ENCODE measurements at places on chromosomes 2 and 18.

DNA sequence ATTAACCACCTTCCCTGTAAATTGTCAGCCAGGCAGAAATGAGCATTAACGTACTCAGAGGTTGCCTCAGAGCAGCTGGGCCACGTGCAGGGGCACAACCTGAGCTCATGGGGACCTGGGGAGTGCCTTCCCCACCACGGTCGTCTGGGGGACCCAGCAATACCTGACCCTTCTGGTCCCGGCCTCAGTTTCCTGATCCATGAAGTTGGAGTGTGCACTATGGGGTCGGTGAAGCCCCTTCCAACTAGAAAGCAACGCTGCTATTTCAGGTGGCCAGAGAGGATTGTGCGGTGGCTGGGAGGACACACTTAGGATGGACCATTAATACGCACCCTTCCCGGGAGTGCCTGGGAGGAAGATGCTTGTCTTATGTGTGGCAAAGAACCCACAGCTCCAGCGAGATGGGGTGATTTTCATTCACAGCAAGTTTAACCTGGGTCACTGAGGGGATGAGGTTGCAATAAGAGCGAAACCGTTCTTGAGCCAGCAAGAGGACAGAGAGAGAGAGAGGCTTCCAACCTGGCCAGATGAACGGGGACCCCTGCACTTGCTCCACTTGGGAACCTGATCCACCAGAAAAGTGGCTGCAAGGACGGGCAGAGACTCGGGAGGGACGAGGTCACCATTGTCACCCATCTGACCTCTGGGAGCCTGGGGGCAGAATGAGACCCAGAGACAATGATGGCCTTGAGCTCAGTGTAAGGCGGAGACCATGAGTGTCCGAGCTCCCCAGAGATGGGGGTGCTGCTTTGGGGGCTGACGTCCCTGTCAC lies 36.2 kb downstream of the NGEF start:
- no peak for DNase-seq

DNA sequence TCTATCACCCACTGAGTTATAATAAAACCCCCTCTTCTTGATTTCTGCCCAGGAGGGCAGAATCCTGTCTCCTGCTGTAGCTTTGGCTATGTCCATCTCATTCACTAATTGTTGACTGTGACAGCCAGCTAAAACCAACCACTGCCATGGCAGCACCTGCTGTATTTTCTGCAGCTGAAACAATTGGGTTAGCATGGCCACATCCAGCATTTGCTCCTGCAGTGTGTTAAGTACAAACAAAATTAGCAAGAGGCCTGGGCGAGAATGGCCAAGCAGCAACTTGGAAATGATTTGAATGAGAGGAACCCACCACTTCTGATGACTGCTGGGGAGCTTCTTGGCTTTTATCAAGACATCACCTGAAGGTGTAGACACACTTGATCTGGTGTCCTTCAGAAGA lies 89.4 kb upstream of the LRRTM1 start:
- no peak for DNase-seq

- DNase-seq = no peak
Measured at GRCh38 chr2:49901202-49902065, 747.1 kb upstream of the FSHR start.

GRCh38 chr18:61435064-61435652 lies 101.9 kb downstream of the CDH20 start:
- DNase-seq = peak; percentile 19

GRCh38 chr2:109457366-109457765 lies 156.4 kb downstream of the SEPTIN10 start:
- DNase-seq = peak; percentile 7

DNA sequence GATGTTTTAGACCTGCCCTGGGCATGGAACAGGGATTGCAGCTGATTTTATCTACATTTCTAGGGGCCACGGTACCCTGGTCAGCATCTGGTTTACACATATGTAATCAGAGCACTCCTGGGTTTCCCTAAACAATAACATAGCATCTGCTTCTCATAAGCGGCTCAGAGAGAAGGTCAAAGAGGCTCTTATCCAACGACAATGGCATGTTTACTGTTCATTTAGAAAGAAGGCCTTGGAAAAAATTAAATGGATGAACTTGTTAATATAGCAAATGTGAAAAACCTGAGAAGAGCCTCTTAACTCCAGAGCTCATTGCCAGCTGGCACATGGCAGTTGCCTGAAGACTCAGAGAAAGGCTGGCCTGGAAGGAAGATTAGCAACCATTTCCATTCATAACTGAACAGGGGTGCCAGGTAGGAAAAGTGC lies 202.8 kb upstream of the THUMPD2 start:
- no peak for DNase-seq

DNA sequence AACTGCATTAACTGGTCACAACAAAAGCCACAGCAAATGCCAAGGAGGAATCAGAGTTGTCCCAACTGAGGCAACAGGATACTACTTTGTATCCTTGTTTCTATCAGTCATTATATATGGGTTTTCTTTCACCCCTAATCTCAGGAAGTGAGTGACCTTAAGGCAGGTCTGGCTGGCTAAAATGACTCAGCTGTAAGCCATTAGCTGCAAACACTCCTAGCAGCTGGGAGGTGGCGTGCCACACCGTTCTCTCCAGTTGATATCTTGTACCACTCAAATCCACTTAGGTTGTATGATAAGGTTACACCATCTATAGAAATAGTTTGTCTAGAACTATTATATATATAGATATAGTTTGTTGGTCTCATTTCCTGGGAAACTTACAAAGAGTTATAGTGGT lies 171.1 kb upstream of the MC4R start:
- no peak for DNase-seq

DNA sequence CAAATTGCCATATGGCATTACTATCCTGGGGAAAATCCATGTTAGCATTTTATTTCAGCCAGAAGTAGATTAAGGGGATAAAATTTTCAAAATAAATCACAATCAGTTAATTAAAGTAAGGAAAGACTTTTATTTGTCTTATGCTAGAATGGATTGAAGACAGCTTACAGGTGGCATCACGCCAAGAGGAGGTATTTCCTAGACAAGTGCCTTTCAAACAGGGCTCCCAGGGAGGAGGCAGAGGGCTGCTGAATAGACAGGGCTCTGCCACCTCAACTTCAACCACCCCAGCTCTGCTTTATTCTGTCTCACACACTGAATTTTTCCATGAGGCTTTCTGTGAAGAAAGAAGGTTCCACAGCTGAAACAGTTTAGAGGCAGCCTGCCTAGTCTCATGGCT lies 12.2 kb downstream of the CCDC68 start:
- no peak for DNase-seq

DNA sequence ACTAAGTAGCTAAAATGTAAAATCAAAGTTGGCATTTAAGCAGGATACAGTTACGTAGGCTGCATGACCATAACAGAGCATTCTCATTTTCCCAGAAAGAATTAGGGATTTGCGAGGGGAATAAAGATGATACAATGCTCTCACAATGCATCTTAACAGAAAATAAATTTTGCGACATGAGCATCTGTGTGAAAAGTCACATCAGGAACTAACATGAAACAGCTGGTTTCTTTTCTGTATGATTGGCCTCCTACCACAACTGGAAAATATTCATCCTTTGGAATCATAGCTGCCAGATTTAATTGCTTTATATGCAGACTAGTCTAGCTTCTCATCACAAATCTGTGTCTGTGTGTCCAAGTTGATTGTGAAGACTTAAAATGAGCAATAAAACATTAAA lies 66.0 kb downstream of the KCTD18 start:
- no peak for DNase-seq

GRCh38 chr2:104504331-104505073 lies 349.4 kb upstream of the POU3F3 start:
- DNase-seq = no peak

GRCh38 chr2:240626531-240627300 lies 1.4 kb downstream of the GPR35 start:
- DNase-seq = no peak

- DNase-seq = no peak
Measured at GRCh38 chr2:18551169-18551568, 9.3 kb downstream of the RDH14 start.

DNA sequence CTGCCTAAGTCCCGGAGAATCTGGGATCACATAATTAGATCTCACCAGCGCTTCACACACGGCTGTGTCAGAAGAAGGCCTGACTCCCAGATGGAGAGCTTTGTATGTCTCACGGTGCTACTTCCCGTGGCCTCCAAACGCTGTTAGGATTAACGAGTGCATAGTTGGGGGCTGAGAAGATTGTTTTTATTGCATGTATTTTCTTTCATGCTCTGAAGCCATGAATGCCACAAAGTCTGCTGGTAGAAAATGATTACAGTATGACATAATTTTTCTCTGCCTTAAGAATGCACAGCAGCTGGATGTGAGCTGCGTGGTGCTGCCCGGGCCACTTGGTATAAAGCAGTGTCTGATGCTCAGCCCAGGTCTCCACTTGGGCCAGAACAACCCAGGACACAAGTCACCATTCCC lies 166.5 kb downstream of the SEPTIN10 start:
- DNase-seq = peak; percentile 74

DNA sequence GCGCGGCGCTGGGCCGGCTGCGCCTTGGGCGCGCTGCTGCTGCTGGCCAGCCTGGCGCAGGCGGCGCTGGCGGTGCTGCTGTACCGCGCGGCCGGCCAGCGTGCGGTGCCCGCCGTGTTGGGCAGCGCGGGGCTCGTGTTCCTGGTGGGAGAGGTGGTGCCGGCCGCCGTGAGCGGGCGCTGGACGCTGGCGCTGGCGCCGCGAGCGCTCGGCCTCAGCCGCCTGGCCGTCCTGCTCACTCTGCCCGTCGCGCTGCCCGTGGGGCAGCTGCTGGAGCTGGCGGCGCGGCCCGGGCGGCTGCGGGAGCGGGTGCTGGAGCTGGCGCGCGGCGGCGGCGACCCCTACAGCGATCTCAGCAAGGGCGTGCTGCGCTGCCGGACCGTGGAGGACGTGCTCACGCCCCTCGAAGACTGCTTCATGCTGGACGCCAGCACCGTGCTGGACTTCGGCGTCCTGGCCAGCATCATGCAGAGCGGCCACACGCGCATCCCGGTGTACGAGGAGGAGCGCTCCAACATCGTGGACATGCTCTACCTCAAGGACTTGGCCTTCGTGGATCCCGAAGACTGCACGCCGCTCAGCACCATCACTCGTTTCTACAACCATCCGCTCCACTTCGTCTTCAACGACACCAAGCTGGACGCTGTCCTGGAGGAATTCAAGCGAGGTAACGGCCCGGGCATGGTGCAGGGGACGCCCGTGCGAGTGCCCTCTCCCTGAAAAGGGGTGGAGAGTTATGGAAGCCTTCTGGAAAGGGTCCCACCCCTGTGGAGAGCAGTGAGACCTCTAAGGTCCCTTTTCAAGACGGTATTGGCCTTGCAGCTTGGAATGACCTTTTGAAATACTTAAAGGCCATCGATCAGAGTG lies 1.0 kb downstream of the CNNM3 start:
- DNase-seq = peak; percentile 21

DNA sequence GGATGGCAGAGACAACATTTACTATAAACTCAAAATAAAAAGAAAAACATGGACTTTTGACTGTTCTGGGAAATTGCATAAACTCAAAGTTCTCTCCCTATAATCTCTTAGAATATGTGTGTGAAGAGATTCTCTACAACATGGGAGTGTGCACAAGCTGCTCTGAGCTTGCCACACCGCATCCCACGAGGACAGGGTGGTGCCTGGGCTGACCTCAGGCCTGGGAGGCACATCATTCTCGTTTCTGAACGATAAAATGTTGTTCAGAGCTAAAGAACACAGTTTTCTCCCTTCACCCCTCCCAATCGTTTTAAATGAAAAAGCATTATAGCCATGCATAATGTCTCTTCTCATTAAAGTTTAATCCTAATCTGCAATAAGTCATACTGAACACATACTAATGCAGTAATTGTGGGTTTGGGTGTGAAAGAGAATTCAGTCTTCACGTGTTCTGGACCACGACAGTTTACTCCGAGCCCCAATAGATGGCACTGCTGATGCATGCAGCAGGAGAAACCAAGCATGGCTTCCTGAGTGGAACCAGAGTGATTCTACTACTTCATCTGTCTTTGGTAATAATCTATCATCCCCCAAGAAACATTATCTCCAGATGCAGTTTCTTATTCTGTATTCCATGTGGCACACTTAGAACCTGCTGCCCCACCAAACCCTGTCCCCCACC lies 46.9 kb upstream of the LAMA1 start:
- peak; percentile 53 for DNase-seq

DNA sequence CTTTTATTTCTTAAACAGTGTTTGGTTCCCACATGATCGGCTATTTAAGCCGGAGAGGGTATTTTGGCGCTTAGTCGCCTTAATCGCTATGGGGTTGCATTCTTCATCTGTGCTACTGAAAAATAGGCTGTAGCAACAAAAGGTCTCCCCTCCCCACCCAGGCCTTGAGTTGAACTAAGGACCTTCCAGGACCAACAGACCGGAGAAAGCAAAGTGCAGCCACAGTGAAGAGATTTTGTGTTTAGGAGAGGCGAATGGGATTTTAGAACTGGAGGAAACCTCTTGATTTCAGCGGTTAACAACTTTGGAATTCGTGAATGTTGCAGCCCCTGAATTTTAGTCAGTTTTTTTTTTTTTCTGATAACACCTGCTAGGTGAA lies 1.4 kb downstream of the ITGA6 start:
- DNase-seq = no peak

- no peak for DNase-seq
Measured at GRCh38 chr2:241126771-241127202, 22.5 kb downstream of the PASK start.

DNA sequence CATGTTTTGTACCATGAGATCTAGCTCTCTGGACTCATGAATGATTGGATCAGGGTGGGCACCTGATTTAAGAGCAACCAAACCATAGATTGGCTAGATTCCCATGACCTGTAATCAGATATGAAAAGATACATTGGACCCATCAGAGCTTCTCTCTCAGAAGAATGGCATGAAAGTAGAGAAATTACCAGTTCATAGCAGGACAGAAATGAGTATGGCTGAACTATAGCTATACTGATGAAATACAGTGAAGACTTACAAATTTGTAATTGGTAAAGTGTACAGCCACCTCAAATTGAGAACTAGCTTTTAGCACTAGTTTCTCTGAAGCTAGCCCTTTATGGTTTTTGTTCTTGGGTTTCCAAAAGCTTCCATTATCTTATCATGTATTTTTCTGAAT lies 19.0 kb upstream of the EML4 start:
- no peak for DNase-seq

- no peak for DNase-seq
Measured at GRCh38 chr2:3656762-3657721, 958 bp upstream of the ALLC start.

GRCh38 chr2:143132355-143132754 lies 3.1 kb downstream of the ARHGAP15 start:
- DNase-seq = no peak

DNA sequence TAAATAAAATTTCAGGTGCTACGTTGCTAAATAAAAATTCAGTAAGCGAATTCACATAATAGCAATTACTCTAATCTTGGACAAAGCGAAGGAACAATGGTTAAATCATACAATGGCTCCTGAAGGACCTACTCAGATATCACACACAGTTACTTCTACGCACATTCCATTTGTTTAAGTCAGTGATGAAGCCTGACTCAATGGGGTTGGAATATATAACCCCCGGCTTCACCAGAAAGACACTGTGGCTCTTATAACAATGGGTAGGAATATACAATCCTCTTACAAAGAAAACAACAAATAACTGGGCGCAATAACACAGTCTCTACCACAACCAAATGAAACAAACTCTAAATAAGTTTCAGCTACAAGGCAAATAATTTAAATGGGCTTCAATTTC lies 349.5 kb downstream of the IRS1 start:
- no peak for DNase-seq

All from fibroblast of mammary gland (primary cell).